AG09309 (cell line): ENCODE measurements at places on chromosomes 12 and 14.

- no peak for DNase-seq
Observed at GRCh38 chr12:124869059-124869665, 5.5 kb upstream of the SCARB1 start.

DNA sequence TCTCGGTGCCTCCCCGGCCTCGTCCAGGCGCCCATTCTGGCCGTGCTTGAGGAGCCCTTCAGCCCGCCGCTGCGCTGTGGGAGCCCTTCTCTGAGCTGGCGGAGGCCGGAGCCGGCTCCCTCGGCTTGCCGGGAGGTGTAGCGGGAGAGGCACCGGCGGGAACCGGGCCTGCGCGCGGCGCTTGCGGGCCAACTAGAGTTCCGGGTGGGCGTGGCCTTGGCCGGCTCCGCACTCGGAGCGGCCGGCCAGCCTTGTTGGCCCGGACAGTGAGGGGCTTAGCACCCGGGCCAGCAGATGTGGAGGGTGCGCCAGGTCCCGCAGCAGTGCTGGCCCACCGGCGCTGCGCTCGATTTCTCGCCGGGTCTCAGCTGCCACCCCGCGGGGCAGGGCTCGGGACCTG, 168.7 kb upstream of the RPL10L start:
- DNase-seq, result no peak

DNA sequence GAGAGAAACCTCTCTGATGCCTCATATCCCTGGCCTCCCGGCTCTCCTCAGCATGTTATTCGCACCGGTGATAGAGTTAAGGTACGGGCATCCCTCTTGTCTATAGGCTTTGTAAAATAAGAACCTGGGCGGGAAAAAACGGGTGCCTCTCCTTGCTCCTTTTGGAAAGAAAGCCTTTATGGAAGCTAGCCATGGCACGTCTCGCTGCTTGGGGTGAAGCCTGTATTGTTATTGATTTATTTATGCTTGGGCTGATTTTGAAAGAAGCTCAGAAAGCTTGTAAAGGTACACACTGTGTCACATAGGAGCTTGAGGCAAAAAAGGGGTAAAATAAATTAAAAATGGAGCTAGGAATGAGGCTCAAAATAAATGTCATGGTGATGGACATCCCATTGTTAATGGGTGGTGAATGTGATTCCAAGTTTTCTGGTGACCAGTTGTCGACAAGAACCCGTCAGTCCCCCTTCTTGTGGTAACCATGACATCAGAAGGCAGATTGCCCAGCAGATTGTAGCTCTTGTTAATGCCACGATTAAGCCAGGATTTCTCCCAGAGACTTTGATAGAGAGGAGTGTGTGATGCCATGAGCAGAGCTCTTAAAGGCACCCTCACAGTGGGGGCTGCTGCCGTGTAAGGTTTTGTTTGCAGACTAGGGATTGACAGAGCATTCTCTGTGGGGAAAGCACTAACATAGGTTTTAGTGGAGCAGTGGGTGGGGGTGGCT, 50.4 kb upstream of the ASPG start:
- no peak for DNase-seq

DNA sequence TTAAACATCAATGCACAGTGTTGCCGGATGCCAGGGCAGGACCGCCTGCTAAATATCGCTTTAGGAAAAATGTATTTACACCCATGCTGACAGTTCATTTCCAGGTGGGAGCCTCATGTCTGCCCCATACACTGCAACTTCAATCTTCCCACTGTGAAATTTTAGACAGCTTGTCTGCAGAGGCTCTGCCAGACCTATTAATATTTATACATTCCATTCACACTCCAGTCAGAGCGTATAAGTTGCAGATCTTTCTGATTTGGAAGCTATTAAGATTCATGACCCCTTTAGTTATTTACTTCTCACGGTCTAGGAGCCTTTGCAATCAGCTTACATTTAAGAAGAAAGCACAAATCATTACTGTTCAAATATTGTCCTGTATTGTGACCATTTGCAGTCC, 357.4 kb downstream of the ATP23 start:
- no peak for DNase-seq

GRCh38 chr12:52945389-52946232, 3.3 kb upstream of the KRT18 start:
- no peak for DNase-seq

GRCh38 chr12:45988264-45988663, 2.1 kb downstream of the SCAF11 start:
- DNase-seq, result no peak

DNA sequence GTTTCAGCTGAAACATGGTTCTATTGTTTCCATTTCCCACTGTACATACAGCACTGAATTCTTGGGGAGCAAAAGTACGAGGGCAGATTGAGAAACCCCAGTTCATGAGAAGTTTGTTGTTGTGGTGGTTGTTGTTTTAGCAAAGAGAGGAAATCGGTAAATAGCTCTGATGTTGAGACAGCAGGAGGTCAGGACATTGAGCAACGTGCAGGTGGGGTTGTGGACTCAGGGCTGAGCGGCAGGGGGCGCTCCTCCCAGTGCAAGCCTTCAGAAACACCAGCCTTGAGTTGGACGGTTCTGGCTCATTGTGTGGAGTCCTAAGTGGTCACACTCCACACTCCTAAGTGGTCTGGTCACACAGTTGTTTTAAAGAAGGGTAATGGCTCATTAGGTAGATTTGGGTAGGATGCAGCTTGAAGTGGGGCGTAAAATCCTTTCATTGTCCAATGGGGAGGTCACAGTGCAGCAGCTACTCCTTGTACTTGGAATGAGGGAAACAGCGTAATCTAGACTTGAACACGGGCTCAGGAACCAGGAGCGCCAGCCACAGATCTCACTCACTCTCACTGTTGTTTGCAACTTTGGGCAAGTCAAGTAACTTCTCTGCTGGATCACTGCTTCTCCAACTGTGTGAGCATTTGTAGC, 14.5 kb upstream of the PWP1 start:
- no peak for DNase-seq

GRCh38 chr12:32522331-32523221, 123.2 kb downstream of the FGD4 start:
- DNase-seq, result no peak

- DNase-seq, result no peak
Observed at GRCh38 chr12:32918890-32919801, 22.6 kb upstream of the PKP2 start.

DNA sequence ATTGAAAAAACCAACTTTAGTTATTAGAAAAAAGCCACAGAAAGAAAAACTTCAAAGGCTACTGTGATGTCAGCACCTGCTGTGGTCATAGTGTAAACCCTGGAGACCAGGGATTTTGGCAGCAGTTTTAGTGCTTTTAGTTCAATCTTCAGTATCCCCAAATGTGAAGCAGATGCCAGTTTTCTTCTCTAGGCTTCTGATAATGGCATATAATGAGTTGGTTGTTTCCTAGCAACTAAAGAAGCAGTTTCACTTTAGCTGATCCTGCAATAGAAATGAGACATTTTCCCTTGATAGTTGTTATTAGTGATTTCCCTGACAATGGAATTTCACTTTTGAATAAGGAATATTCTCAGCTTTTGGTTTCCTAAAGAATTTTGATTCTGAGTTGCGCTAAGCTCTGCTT, 131.2 kb downstream of the NUBPL start:
- peak; percentile 14 for DNase-seq

DNA sequence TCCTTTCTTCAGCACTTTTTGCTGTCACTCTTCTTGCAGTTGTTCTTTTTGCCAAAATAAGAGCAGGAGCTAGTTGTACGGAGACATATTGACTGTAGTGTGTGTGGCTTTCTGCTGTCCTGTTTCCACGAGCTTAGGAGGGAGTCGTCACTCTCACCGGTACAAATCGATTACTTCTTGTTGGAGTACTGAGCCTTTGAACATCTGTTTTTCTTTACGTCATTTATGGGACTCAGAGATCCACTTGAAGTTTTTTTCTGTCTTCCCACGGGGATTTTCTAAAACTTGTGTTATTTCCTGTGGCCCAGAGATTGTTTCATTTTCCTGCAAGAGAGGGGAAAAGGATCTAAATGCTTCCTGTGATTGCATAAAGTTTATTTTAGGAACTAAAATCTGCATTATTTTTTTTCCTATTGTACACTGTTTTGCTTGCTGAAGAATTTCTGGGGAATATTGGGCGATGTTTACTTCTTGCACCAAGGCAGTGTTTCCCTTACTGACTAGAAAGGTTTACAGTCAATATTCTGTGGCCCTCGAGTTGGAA, 199.8 kb upstream of the ARHGAP5 start:
- DNase-seq, result no peak

DNA sequence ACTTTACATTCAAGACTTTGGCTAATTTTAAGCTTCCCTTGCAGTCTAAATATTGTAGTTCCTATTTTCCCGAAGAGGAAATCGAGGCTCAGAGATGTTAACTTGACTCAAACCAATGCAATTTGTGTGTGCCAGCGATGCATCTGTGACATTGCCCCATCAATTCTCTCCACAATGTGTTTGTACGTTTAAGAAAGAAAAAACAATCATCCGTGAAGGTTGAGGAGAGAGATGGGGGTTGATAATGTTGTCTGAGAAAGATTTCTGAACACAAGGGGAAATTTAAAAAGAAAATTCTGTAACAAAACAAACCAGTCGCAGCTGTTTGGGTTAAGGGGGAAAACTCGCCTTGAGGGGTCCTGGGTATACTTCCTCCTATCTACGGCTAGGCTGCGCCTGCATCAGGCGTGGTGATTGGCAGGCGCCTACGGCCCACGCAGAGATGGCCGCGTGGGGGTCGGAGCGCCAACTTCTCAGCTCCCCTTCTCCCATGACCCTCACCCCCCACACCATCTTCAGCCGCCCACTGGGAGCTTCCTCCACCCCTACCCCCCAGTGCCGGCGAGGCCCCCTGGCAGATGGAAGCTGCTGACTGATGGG, 12.3 kb downstream of the SIX1 start:
- DNase-seq, result no peak

DNA sequence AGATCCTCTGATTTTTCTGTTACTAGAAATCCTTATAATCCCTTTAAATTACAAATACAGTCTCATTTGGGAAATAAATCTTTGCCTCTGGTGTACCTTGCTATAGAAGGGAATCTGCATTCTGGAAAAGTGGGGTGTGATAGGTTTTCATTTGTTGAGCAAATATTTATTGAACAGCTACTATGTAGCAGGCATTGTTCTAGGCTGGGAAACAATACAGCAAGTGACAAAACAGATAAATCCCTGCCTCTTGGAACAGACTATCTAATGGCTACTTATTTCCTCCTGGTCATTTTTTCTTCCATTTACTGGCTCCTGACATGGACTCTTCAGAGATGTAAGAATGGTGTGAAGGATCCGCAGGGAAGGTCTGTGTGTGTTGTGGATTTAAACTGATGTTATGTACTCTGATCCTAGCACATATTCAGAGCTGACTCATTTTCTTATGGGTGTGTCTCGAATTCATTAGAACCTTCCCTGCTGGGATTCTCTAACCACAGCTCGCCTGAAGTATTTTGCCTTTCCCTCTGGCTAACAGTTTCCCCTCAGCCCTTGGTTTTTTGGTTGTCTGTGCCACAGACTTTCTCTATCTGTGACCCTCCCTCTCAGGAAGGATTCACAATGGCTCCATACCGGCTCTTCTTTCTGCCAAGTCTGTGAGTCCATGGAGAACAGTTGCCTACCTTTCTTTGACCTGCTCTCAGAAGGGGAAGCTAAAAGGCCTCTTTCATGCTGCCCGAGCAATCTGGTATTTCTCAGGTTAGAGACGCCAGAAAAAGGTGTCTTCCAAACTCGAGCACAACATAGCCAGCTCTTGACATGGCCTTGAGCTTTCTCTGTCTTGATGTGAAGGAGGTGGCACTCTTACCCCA, 53.7 kb downstream of the TMTC2 start:
- DNase-seq, result peak; percentile 63
